CD4-positive, alpha-beta T cell treated with Interleukin-17A for 1 hour (primary cell): ENCODE measurements at places on chromosomes 11 and 22.

- DNase-seq = no peak
Observed at GRCh38 chr11:70072461-70072860, 5.7 kb upstream of the ANO1 start.

DNA sequence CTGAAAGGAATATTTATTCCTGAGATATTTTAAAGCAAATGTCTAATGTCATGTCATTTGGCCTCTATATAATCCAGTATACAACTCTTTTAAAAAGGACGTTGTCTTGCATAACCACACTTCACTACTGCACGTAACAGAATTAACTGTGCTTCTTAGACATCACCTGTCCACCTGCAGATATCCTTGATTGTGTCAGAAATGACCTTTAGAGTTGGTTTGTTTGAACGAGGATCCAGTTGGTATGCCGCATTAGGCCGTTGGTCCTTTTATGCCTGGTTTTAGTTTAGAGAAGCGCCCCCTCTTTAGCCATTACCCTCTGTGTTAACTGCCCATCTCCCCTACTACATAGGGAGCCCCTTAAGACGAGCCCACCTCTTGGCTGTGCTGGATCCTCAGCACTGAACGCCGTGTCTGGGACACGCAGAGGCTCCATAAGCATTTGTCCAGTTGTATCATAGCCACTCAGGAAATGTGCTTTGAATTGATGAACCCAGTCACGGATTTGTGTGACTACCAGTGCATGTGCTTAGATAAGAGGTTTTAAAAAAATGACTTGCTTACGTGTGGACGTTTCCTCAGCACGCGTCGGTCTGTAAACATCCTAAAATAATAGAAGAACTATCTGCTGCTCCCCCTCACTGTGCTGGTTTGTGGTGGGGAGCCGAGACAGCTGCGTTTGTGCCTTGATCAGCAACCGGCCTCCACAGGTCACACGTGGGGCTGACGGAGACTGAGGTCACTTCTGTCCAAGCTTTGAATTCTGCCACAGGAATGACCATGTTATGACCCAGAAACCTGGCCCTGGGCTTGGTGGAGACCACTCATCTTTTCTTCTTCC, 4.0 kb downstream of the MICAL2 start:
- no peak for DNase-seq

GRCh38 chr11:76666408-76666807, 4.1 kb downstream of the LRRC32 start:
- DNase-seq = no peak

DNA sequence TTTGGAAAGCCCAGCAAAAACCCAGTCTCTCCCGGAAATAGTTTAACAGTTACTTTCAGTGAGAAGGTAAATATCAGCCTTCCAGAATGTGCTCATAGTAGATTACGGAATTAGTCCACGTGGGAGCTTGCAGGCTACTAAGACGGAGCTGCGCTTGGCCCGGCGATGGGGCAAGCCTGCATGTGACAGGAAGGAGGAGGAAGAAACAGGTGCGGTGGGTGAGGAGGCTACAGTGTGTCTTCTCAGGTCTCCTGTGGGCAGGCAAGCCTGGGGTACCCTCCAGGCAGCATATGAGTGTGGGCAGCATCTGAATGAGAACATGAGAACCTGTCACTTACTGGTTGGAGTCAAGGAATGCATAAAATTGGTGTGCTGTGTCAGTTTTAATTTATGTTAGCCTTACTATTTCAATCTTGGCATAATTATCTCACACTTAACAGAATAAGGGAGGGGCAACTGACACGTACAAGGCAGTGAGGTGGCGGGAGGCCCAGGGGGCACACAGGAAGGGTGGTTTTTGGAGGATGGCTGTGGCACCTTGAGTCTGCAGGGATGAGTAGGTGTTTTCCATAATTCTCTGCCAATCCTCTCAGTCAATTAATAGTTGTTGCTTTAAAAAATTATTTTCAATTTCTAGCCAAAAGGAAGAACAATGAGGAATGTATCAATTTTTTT, 35.7 kb downstream of the CLMP start:
- DNase-seq = no peak

DNA sequence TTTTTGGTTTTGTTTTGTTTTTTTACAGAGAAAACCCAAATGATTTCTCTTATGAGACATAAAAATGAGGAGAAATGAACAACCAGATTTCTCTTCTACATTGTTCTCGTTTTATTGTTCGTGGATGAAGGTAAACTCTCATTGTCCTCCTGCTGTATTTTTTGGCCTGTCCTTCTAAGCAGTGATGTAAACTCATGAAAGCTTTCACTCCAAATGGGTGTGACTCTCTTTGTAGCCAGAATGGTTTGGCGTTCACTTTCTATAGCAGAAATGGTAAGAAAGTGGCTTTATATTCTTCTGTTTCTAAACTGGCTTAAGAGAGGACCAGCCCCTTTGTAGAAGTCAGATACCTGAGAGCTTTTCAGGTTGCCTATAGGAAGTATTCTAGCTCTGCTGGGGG, 15.5 kb upstream of the BMAL1 start:
- DNase-seq = no peak

- peak; percentile 67 for DNase-seq
Observed at GRCh38 chr22:46122511-46122971, 27.8 kb upstream of the PPARA start.

DNA sequence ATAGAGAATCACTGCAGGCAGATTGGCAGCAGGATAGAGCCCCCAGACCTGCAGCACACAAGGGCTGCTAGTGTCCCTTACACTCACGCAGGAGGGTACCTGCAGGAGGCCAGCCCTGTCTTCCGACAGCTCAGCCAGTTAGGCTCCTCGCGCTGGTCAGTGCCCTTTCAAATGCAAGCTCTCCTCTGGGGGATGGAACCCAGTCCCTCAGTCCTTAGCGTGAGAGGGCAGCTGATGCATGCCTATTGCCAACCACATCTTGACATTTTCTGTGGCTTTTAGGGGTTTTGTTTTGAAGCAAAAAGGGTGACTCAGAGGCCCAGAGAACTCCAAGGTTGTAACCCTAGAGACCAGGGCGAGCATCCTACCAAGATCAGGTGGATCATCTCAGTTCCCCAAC, 40.0 kb downstream of the WNT11 start:
- no peak for DNase-seq

DNA sequence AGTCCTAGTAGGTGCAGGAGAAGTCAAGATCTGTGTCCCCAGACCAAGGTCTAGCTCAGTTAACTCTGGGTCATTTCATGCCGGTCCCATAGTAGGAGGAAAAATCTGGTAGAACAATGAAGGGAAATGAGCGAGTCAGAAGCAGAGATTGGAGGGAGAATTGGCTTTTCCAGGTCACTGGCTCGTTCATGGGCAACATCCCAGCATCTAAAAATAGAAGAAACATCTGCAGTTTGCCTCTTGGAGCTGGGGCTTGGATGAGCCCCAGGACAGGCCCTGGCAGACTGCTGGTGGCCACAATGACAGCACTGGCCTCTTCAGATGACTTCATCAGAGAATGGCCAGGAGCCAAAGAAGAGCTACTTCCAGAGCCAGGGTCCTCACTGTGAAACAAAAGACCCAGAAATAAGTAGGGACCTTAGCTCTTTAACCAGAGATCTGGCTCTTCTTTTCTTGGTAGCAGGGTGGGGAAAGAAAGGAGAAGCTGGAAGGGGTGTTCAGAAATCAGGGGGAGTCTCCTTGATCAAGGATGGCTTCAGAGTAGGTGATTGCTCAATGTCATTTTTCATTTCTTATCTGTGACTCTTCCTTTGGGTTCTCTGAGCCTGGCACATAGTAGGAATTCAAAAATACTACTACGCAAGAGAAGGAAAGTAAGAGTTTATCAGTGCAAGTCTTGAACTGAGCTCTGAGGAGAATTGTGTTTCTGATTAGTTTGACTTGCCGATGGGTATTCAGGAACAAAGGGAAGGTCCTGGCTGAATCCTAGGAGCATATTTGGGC, 102.6 kb downstream of the TMPRSS5 start:
- no peak for DNase-seq
